ENCODE measurements at places on chromosomes 7 and 10.

- no peak for DNase-seq
These were observed 221.2 kb downstream of the ZMYND11 start for GRCh38 chr10:356452-356851.

DNA sequence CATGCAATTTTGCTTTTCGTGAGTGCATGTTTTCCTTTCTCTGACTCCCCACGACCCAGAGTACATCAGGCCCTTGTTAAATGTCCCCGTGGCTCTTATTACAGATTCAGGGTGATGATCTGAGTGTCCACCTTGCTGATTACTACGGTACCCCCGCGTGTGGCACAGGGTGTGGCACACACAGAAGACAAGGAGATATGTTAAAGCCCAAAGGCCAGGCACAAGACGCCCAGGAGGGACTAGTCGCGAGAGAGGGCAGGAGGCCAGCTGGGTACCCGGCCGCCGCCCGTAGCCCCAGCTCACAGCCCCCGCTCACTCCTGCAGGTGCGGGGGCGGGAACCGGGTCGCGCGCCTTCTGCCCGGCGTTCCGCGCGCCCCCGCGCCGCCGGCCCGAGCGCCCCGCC, 281 bp upstream of the EXOC6 start:
- DNase-seq, result no peak

DNA sequence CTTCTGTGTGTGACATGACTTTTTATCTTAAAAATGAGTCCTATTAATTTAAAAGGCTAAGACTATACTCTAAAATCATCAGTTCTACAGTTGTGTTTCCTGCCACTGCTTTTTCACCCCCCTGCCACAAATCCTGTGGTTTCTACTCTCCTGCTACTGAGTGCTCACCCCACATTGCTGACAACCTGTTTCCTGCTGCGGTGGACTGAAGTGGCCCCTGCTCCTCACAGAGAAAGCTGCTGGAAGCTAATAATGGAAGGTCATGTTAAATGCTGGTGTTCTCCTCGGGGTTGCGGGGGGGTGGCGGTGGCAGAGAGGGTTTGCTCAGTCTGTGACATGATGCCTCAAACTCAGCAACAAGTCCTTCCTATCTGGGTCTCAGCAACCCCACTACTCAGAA, 113.2 kb upstream of the INHBA start:
- no peak for DNase-seq

GRCh38 chr10:78426181-78426580, 392.5 kb downstream of the RPS24 start:
- no peak for DNase-seq

DNA sequence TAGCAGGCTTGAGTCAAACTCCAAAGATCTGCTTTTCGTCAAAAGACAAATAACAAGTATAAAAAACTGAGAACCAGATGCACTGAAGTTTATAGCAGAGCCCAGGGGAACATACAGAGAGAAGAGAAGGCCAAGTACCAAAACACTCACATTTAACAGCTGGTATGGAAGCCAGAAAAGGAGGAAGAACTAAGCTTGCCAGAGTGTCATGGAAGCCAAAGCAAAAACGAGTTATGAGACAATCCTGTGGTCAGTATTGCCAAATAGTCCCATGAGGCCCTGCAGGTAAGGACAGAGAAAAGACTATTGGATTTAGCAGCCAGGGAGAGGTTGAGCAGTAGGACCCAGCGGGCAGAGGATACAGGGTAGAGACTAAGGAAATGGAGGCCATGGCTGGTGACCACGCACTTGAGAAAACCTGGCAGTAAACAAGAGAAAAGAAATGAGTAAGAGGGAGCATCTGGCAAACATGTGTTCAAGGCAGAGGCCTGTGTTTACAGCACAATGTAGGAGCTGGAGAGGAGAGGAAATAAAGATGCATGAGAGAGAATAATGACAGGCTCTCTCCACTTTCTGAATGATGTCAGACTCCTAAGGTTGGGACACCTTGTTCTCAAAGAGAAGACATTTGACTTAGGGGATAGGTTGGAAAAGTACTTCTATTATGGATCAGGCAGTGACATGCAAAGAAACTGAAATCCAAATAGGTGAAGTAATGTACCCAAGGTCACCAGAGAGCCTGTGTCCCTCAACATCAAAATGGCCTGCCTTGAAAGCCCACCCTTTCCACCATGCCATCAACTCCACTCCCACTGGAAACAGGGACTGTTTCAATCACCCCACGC, 9.1 kb downstream of the CREB3L2 start:
- no peak for DNase-seq

DNA sequence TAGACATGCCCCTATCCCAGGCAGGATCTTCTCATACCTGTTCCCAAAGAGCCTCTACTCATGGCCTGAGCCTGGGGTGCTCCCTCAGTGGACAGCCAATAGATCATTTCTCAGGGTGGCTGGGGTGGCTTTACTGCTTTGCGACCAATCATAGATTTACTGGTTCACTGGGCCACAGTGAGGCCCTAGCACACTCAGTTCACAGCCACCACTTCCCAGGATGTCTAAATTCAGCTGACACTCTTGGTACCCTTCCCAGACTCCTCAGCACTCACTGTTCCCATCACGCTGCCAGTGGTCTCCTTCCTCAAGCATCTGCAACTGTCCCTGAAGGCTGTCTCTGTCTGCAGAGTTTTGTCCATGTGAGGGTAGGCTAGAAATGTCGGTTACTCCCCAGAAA, 50.6 kb downstream of the ARHGAP22 start:
- DNase-seq, result no peak
